ENCODE measurements at places on chromosomes 3 and 15. TPM values are rescaled to one million over a fixed set of nuclear protein-coding genes. Genes with fewer than 3 reads are reported as not detected.

Gene ANKRD34C
- not detected for total RNA-seq

Gene AVEN
- 11.4 TPM for total RNA-seq

Gene SCAMP5
- 8.6 TPM for total RNA-seq

Gene CCDC39
- not detected for total RNA-seq

DNA sequence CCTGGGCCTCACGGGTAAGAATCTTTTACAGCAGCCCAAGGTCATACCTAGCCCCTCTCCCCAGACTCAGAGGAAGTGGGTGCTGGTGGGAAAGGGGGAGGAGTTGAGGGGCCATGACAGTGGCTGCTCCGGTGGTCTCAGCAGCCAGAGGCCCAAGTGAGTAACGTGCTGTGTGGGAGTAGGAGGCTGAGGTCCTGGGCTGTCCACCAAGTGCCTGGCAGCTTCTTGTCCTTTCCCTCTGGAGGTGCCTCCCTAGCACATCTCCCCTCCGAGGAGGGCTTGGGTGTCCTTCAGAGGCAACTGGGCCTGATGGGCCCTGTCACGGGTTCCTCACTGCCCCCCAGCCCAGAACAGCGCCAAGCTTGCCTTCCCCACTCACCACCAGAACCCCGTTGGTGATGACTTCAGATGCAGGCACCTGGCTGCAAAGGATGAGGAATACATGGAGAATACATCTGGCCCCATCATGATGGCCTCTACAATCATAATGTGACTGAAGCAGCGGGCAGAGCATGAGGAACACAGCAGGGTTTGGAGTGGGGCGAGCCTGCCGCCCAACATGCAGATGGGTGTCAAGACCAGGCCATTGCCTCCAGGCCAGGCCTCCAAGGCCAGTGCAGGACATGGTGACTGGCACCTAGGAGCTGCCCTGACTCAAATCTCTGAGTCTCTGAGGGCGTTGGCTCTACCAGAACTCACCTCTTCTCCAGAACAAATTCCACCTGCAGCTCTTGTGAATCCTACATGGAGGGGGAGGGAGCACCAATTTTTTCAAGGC, 3.3 kb downstream of the PLA2G4F start:
- no peak for DNase-seq

- DNase-seq: no peak
Measured at GRCh38 chr3:34948517-34948916, 690.8 kb upstream of the ARPP21 start.

- peak; percentile 9 for DNase-seq
Measured at GRCh38 chr3:47404955-47405790, 24.4 kb downstream of the PTPN23 start.

- no peak for DNase-seq
Measured at GRCh38 chr15:70463453-70463834, 299.9 kb downstream of the UACA start.

DNA sequence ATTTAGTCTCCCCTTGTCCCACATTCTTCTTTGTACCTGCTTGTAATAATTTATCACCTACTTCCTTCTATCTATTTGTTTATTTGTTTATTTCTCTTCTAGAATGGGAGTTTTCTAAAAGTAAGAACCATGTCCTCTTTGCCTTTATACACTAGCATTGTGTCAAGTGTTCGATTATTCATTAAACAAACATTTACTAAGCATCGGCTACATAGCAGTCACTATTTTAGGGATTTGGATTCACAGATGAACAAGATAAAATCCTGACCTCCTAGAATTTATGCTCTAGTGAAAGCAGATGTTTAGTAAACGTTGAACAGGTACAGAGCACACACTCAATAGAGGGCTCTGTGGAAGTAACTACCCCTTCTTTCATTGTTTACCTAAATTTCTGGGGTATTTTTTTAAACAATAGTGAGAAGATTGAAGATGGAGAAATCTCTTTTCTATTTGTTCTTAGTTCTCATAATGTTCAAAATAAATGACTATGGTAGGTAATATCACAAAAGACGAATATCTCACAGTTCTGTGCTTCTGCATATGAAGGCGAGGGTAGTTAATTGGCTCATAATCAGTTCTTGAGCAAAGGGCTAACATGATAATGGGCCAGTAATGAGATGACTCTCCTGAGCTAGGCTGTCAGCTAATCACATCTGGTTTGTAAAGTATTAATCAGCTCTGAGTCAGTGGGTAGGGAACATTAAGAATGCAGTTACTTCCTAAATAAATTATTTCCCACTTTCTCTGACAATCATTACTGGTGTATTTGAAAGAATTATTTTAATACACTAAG, 111.9 kb downstream of the SLC9A9 start:
- no peak for DNase-seq

DNA sequence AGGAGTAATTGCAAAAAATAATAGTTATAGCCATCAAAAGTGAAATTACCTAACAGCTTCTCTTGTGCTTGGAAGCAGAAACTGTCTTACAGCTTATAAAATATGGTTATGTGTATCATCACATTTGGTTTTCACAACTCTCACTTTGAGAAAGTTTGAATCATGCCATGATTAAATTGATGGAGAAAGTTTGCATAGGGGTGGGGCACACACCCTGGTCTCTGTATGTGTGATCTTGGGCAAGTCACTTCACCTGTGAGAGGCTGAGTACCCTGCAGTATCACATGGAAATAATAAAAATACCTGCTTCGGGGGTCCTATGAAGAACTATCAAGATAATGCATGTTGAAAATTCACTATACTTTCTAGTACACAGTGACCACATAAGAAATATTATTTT, 471.4 kb downstream of the RAP2B start:
- DNase-seq: no peak

All from left colon (tissue), 2 donors.